AG08395 (cell line): ENCODE measurements at places on chromosomes 5 and 9.
A peak's percentile ranks its signal among the peaks of the same experiment; 100 is the strongest.

DNA sequence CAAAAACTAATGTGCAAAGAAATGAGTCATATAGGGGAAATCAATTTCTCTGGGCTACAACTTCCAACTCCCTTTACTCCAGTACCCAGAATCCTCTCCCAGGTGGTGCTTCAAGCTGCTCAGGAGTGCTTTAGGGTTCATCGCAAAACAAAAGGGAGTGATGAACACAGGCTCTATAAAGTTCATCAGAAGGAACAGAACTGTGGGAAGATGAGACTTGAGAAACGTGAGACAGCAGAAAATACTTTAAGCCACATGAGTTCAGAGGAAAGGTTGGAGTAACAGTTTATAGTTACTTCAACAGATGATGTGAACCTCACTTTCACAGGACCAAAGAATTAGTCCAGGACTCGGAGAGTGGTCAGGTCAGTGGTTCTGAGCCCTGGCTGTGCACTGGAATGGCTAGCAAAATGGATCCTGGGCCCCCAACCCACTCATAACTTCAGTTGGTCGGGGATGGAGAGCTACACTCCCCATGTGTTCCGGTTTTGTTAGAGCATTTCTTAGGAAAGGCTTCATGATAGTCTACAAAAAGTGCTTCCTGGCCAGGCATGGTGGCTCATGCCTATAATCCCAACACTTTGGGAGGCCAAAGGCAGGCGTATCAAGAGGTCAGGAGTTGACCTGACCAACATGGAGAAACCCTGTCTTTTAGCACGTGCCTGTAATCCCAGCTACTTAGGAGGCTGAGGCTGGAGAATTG lies 4.3 kb downstream of the RPL12 start:
- no peak for DNase-seq

DNA sequence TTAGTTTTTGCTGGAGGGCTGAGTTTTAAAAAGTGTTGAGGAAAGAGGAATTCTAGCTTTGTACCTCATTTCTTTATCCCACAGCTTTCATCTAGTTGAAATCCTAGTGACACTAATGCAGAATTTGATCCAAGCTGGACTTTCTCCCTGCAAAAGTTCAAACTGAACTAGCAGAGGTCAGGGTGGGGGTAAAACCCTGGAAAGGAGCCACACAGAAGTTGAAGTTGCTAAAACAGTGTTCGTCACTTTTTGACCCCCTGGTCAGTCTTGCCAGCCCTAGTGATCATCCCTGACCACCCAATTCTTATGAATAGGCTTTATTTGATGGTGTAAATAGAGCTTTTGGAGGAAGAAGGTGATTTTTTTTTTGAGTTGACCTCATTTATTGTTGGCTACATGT lies 390.4 kb downstream of the TMEM38B start:
- no peak for DNase-seq

DNA sequence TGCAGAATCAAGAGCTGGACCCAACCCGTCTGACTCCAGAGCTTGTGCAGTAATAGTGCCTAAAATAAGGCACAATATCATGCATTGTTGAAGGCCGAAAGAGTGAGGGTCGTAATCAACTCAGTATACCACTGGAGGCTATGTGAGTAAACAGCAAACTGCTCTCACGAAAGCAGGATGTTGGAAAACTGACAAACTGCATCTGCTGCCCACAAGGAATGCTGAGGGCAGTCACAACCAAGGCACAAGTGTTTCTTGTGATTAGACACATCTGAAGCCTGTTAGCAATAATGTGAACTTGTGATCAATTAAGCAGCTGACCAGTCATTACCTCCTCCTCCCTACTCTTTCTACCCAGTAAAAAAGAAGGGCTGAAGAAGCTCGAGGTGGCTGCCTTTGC lies 48.8 kb downstream of the TRPM3 start:
- no peak for DNase-seq

- peak; percentile 52 for DNase-seq
These were observed 15.5 kb downstream of the IGIP start for GRCh38 chr5:140141241-140141640.

DNA sequence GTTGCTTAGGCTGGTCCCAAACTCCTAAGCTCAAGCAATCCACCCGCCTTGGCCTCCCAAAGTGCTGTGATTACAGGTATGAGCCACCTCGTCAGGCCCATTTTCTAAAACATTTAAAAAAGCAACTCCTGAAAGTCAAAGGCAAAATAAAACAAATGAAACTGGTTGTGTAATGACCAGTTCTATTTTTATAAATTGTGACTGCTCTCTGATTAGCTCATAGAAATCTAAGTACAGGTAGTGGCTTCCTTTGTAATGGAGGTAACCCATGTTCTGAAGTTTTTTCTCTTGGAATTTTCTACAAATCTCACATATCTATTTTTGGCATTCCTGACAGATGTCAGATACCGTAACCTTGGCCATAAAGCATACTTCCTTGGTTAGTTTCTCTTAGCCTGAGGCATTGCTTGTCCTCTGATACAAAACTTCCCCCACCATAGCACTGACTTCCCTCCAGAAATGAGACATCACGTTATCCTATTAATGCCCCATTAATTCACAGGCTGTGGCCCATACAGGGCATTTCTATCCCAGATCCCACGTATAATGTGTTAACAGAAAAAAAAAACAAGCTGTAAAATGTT lies 14.1 kb upstream of the AK3 start:
- DNase-seq = no peak

DNA sequence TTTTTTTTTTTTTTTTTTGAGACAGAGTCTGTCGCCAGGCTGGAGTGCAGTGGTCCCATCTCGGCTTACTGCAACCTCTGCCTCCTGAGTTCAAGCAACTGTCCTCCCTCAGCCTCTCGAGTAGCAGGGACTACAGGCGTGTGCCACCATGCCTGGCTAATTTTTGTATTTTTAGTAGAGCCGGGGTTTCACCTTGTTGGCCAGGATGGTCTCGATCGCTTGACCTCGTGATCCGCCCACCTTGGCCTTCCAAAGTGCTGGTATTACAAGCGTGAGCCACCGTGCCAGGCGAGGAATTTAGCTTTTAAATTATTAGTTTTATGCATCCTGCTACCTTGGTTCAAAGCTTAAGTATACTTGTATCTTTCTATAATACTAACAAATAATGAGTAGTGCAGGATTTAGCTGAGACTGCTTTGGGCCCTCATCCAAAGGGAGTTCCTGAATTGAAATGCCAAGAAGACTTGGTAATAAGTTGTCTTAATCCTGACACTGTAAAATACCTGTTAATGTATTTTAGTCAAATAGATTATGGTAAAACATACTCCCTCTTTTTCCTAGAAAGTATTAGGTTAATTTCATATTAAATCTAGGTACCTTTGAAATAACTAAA lies 5.0 kb downstream of the CDC42SE2 start:
- no peak for DNase-seq

DNA sequence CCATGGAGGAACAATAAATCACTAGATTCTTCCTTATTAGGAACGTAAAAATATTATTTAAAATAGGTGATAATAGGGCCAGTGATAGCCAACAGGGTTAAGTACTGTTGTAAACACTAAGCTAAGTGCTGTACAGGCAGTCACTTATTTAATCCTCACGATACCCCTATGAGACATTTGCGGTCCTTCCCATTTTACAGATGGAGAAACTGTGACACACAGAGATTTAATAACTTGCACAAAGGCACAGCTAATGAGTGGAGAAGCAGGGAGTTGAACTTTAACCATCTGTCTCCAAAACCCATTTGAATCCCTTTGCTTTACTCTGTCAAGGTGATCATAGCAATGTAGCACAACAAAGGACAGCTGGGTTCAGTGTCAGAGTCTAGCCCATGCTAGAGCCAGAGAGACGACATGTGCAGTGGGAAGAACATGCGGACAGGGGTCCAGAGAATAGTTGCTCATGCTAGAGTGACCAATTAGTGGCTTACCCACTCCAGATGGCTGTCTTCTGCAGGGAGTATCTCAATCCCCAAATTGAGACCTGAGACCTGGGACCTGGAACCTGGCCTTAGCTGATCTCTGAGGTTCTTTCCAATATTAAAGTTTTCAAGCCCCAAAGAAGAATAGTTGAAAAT lies 28.9 kb downstream of the STXBP1 start:
- no peak for DNase-seq

DNA sequence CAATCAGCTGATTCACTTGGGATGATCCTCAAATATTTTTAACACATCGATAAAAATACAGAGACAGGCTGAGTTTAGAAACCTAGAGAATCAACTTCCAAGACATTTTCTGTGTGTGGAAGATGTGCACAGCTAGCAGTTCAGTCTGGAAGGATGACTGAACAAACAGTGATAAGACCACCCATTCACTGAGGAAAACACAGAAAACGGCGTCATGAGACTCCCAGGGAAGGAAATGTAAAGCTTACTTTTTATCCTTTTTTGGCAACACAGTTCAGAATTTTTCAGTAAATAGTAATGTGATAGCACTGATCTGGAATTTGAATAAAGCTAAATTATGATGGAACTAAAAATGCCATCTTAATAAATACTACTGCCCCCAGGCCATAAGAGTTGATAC lies 277.6 kb downstream of the SEMA5A start:
- DNase-seq = no peak

DNA sequence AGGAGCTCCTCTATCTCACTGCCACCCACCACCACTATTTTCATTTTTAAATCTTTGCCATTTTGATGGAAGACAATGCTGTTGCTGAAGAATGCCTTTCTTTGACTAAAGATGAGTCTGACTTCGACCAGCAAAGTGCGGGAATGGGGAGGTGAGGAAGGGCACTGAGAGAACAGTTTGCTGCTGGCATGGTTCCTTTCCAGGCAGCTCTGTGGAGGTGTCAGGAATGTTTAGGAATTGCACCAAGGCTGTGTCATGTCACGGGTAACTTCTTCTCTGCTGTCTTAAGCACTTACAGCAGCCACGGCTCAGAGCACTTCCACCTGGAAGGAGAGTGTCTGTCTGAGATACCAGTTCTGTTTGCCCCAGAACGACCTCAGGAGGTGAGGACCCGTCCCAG lies 41.4 kb upstream of the SHB start:
- no peak for DNase-seq

DNA sequence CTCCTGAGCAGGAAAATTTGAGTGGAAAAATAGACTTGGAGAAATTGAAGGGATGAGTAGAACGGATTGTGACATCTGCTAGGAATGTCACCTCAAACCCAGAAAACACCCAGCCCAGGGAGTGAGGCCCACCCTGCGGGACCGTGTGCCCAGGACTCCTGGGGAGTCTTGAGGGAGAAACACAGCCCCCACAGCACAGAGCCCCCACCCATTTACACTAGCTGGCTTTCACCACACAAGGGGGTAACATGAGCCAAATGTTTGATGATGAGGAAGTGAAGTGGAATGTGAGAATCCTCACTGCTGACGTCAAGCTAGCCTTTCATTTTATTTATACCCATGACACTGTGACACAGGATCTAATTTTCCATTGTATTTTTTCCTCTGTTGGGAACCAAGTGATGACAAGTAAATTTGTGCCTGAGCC lies 42.8 kb upstream of the PDE8B start:
- peak; percentile 89 for DNase-seq

- no peak for DNase-seq
These were observed 62.3 kb upstream of the TXNDC8 start for GRCh38 chr9:110399983-110400382.

DNA sequence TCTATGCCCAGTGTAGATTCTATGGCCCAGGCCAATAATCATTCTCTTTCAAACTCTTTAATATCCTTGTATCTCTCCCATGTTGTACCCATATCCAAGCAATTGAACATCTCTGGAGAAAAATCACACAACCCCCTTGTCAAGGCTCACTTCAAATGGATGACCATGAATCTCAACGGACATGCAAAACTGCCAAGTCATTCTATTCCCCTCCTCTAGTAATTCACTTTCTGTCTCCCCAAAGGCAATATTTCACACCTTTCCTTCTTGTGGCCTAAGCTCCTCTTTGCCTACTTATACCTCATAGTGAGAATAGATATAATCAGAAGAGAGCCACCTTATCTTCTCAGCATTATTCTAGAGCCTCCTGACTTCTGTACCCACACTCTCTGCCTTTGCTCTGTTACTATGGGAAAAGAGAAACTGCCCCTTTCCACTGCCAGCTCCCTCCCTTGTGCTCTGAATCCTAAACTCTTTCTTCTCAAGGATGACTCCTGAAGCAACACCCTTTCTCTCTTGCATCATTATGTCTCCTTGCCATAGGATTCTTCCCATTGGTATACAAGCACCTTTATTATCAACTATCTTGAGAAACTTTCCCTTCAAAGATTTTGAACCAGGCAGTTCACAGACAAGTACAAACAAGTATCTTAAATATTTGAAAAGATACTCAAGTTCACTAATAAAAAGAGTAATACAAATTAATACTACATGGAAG lies 66.1 kb downstream of the RPS23 start:
- no peak for DNase-seq

GRCh38 chr5:92969781-92970237 lies 611.2 kb downstream of the NR2F1-AS1 start:
- no peak for DNase-seq

- no peak for DNase-seq
These were observed 560.6 kb downstream of the PRR16 start for GRCh38 chr5:121024416-121025311.

DNA sequence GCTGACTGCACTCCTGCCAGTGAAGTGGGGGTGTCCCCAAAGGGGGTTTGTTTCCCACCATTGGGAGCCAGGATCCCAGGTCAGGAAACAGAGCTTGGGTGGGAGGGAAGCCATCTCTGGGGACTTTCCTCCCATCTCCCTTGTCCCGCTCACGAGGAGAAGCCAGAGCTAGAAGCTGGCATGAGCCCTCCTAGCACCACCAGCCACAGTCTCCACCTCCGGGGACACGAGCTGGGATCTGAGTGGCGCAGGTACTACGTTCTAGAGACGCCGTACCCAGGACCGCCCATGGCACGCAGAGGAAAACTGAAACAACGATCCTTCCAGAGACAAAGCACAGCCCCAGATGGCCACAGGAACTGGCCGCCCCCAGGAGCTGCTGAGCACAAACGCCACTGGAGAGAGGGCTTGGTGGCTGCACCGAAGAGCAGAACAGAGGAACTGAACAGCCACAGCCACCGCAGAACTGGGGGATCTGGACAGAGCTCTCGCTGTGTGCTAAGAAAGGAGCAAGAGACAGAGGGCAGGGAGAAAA lies 29.8 kb downstream of the ADAMTS2 start:
- no peak for DNase-seq

GRCh38 chr5:166834246-166834645 lies 1457.2 kb upstream of the WWC1 start:
- DNase-seq = no peak

GRCh38 chr5:98543490-98543889 lies 230.0 kb upstream of the RGMB start:
- no peak for DNase-seq

DNA sequence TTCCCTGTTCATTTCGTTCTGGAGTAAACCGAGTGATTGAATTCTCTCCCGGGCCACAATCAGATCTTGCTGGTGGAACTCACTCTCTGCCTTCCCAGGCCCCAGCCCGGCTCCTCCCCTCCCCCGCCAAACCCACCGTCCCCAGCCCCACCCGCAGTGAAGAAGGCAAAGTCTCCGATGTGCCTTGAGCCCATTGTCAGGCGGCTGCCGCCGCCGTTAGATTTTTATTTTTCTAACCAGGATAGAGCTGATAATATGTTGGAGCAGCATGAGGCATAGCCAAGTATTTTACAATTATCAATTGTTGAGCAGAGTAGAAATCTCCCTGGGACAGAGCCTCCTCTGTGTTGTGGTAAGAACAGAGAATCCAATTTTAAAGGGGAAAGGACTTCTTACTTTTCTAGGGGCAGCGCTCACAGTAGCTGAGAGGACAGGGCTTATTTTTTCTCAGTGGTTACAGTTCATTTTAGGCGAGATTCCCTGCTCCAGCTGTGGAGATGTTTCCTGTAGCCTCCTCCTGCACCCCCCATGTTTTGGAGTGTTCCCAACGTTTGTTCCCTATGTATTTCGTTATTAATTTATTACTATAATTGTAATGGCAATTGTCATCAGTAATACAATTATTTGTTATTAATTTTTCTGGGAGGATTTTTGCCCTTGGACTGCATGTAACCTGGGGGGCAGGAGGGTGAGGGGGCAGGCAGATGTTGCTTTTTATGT lies 1.3 kb downstream of the PSAT1 start:
- DNase-seq = peak; percentile 11
